ENCODE measurements at places on chromosomes 12 and 14. TPM values are rescaled to one million over a fixed set of nuclear protein-coding genes. Genes with fewer than 3 reads are reported as not detected.

ERBB3 gene
- 97.1 TPM for polyA plus RNA-seq

ISCU gene
- 86.5 TPM for polyA plus RNA-seq

CFAP251 gene
- 12.5 TPM for polyA plus RNA-seq

ADCY4 gene
- polyA plus RNA-seq: 37.3 TPM

IL31 gene
- polyA plus RNA-seq: not detected

IFI27 gene
- 28.6 TPM for polyA plus RNA-seq

CCDC38 gene
- 0.96 TPM for polyA plus RNA-seq

GPR137C gene
- polyA plus RNA-seq: 8.0 TPM

JAG2 gene
- polyA plus RNA-seq: 20.0 TPM

HCAR3 gene
- 0.09 TPM for polyA plus RNA-seq

UNC79 gene
- polyA plus RNA-seq: 0.59 TPM

SDR9C7 gene
- polyA plus RNA-seq: 0.09 TPM

GRCh38 chr12:127509066-127509778 lies 757.7 kb upstream of the TMEM132C start:
- DNase-seq: no peak

DNA sequence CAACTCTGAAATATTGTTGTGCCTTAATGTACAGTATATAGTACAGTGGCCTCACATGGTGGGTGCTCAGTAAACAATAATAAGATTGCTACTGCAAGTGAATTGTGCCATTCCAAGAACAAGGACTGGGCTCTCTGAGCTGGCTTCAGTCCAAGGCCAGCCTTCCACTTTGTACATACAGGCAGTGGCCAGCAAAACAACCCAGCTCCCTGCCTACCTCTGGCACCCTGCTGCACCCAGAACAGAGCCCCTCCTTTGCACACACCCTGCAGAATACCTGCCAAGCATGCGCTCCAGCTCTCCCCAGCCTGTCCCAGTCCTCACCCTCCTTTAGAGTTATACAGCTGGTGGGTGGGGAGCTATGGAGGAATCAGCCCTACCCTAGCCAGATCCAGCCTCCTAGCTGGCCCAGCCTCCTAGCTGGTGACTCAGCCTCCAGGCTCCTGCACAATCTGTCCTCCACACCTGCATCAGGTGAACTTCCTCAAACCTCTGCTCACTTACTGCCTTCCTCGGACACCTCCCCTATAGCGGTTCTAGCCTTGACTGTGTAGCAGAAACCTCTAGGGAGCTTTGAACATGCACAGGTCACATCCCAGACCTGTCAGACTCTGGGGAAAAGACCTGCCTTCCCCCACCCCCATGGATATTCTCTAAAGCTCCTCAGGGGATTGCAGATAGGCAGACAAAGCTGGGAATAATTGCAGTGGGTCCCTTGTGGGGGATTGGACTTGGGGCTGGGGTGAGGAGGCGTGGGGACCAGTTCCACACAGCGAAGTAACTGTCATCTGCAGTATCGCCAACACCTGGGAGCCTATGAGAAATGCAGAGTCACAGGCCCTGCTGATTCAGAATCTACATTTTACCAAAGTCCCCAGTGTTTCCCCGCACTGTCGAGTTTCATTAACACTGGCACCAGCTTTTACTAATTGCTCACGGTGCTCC lies 17.9 kb downstream of the ZDHHC22 start:
- DNase-seq: no peak

DNA sequence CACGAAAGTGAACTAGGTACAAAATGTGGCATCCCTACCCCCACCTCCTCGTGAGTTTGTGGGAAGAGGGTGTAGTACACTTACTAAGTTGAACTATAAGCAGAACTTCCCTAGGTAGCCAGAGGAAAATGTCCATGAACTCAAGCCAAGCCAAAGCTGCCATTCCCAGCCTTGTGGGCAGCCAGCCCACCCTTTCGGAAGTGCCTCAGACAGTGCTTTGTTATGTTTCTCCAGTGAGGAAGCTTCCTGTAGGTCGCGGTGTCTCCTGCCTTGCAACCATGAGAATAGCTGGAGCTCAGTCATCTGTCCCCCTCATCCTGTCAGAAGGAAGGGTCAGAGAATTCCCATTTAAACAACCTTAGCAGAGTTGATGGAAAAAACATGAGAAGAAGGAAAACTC lies 266.9 kb downstream of the DUSP6 start:
- DNase-seq: no peak

DNA sequence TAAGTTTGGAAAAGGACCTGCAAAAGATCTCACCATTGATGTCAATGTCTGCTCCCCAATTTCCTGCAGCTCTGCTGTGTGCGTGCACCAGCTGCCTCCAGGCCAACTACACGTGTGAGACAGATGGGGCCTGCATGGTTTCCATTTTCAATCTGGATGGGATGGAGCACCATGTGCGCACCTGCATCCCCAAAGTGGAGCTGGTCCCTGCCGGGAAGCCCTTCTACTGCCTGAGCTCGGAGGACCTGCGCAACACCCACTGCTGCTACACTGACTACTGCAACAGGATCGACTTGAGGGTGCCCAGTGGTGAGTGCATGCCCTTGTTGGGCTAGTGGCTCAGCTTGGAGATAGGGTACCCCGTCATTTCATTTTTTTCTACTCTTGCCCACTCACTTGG lies 23.7 kb downstream of the ACVR1B start:
- no peak for DNase-seq

GRCh38 chr14:81474685-81475324 lies 58.8 kb downstream of the SEL1L start:
- no peak for DNase-seq

- DNase-seq: no peak
These were observed 9.5 kb downstream of the CDKN1B start for GRCh38 chr12:12726555-12727093.

DNA sequence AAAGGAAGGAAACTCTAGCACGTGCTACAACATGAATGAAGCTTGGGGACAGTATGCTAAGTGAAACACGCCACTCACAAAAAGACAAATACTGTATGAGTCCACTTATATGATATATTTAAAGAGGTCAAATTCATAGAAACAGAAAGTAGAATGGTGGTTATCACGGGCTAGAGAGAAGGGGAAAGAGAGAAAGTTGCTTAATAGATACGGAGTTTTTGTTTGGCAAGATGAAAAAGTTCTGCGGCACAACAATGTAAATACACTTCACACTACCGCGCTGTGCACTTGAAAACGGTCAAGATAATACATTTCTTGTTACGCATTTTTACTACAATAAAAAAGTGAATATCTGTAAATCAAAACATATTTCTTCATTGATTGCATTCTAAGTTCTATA lies 37.3 kb downstream of the FBLN5 start:
- no peak for DNase-seq

DNA sequence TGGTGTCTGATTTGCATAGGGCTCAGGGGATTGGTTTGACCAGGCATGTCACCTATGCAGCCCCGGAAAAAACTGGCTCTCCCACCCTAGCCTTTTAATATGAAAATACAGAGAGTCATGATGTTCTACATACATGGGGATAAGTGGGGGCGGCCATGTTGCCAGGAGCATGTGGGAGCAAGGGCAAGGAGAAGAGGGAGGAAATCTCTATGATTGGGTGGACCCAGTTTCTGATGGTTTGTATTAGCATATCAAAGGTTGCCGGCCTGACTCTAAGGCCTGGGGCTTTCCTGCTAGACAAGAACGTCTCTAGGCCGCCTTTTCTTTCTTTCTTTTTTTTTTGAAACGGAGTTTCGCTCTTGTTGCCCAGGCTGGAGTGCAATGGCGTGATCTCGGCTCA lies 123.4 kb upstream of the CPSF6 start:
- peak; percentile 35 for DNase-seq

DNA sequence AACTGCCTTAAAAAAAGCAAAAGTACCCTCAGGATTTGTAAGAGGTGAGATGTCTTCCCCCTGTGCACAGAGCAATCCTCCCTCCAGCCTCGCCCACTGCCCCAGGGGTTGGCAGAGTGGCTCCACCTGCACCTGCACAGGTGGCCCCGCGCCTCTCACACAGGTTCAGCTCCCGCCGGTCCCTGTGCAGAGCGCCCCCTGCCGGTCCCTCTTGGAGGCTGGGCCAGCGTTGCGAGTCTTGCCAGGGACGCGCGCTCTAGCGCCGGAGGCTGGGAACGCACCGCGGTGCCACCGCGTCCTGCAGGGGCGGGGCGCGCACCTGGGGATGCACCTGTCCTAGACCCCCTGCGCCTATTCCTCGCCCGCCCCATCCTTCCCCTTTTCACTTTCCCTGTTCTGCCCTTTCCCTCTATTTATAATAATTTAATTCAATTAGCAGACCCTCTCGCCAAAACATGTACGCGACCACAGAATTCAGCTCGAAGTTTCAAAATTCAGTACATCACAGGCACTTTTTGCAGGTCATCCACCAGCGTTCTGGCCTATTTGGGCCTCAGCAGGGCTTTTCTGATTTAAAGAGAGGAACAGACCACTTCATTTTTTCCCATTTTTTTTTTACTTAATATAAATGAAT lies 618.6 kb downstream of the AACS start:
- DNase-seq: no peak

GRCh38 chr12:57096099-57096572 lies 7.2 kb downstream of the NAB2 start:
- no peak for DNase-seq

DNA sequence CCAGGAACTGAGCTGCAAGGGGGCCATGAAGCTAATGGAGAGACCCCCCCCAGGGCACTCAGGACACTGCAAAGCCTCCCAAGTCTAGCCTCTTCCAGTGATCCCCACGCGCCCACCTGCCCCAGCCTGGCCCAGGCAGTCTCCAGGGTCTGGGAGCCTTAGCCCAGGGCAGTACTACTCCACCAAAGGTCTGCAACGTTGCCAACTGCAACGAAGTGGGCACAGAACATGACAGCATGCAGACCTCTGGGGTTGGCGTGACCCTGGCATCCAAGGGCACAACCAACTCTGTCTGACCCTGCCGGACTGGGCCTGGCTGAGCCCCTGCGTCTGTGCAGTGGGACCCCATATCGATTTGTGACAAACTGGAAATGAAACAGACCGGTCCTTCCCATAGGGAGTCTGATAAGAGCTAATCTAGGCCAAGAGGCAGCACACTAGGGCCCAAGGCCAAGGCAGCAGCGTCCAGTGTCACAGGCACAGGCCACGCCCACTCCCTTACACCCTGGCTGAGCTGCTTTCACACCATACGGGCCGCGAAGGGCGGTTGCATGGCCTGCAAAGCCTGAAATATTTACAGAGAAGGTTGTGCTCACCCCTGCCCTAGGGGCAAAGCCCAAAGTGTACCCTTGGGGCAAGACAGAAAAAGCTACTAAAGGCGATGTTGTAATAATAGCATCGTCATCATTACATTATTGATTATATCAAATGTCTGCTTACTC lies 76.7 kb downstream of the NCOR2 start:
- no peak for DNase-seq

DNA sequence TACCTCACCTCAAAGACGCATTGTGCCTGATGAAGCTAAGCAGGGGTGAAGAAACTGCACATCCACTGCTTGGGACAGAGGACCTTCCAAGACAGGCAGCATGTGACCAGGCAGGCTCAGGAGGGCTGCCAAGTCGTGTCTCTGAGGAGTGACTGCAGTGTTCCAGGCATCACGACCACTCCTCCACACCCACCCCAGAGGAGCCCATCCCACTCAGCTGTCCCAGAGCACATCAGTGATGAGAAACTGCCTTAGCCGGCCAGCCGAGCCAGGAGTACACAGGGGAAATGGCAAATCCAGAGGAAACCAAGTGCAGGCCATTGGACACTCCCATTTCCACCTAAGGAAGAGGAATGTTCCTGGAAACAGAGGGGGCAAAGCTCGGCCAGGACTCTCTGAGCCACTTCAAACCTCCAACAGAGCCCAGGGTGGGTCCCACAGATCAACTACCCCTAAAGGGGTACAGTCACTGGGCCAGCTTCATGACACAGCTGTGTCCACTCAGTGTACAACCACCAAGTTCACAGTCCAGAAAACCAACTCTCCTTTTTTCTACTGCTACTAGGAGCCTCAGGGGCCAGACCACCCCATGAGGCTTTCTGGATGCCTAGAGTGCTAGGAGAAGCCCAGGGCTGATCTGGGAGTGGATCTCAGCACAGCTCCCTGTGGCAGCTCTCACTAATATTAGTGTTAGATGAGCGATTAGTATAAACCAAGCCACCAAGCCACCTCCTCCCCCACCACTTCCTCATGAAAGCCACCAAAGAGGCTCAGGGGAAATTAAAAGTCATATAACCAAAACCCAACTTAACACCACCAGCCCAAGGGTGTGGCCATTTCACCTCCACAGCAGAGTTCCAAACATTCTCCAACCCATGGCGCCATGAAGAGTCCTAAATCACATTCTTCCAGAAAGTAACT lies 15.4 kb downstream of the PXN start:
- no peak for DNase-seq

- no peak for DNase-seq
These were observed 285.9 kb downstream of the BMP4 start for GRCh38 chr14:53670701-53671100.

DNA sequence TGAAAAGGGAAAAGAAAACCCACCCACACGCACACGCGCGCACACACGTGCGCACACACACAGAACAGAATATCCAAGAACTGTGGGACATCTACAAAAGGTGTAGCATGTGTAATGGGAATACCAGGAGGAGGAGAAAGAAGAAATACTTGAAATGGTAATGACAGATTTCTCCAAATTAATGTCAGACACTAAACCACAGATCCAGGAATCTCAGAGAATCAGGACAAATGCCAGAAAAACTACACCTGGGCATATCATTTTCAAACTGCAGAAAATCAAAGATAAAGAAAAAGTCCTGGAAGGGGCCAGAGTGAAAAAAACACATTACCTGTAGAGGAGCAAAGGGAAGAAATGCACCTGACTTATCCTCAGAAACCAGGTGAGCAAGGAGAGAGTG lies 26.5 kb downstream of the FBXL14 start:
- DNase-seq: no peak

- DNase-seq: no peak
These were observed 289.4 kb downstream of the CCDC91 start for GRCh38 chr12:28479683-28480082.

DNA sequence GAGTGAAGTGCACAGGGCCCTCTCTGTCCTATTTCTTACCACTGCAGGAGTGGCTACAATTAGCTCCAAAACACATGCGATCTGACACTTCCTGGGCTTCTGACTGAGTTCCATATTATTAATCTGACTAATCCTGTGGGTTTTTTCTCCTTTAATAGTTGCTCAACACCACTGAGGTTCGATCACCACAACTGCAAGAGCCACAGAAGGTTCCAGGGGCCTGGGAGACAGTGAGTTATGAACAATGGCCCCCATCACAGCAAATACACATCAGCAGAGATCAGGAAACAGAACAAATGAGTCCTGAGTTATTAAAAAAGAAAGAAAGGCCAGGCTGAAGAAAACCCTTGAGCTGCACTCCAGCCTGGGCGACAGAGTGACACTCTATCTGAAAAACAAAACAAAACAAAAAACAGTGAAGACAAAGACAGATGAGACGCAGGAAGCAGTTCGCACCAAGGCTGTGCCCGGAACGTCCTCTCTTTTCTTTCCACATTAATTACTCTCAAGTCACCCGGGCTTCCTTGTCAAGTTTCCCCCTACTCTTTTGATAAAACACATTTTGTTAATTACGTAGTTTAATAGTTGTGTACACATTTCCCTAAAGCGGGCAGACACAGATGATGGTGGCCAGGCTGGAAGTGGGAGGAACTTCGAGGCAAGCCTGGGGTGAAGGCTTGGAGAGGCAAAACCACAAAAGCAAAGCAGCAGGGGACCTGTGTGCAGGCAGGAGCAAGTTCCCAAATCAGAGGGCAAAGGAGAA lies 42.7 kb downstream of the CDC42BPB start:
- no peak for DNase-seq

GRCh38 chr12:2194571-2194970 lies 141.8 kb downstream of the CACNA1C start:
- DNase-seq: no peak
